ENCODE measurements at places on chromosomes 6 and 20. TPM values are rescaled to one million over a fixed set of nuclear protein-coding genes. Genes with fewer than 3 reads are reported as not detected.

The NMBR gene
- not detected for total RNA-seq

The ECT2L gene
- total RNA-seq, result 0.20 TPM

The FAM83C gene
- total RNA-seq, result not detected

The APOBEC2 gene
- total RNA-seq, result not detected

The ENPP1 gene
- 1.2 TPM for total RNA-seq

The AVP gene
- total RNA-seq, result not detected

The TCF15 gene
- total RNA-seq, result not detected

The ATP6V1G2 gene
- total RNA-seq, result 2.1 TPM

All from cardiac ventricle fibroblast (primary cell).